Stimulated activated CD8-positive, alpha-beta memory T cell treated with anti-CD3 and anti-CD28 coated beads, Interleukin-4, amount 100 ng/mL, for 1 hour (primary cell): ENCODE measurements at places on chromosomes 2 and 18.
A peak's percentile ranks its signal among the peaks of the same experiment; 100 is the strongest.

DNA sequence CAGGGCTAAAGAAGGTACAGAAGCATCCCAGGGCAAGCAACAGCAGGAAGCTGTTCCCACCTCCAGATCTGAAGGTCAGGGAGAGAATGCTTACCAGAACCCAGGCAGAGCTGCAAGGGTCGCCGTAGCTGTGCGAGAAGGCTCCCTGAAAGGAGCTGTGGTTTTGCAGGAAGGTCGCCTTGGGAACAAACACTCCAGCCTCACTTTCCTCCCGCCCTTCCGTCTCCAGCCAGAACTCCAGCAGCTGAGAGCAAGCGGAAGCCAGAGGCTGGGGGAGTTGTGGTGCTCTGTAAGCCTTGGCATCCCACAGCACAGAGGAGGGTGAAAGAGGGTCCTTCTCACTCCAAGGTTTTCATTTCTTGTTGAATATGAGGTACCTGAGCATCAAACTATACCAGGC is 18.3 kb upstream of the ICOS start:
- DNase-seq, result no peak

DNA sequence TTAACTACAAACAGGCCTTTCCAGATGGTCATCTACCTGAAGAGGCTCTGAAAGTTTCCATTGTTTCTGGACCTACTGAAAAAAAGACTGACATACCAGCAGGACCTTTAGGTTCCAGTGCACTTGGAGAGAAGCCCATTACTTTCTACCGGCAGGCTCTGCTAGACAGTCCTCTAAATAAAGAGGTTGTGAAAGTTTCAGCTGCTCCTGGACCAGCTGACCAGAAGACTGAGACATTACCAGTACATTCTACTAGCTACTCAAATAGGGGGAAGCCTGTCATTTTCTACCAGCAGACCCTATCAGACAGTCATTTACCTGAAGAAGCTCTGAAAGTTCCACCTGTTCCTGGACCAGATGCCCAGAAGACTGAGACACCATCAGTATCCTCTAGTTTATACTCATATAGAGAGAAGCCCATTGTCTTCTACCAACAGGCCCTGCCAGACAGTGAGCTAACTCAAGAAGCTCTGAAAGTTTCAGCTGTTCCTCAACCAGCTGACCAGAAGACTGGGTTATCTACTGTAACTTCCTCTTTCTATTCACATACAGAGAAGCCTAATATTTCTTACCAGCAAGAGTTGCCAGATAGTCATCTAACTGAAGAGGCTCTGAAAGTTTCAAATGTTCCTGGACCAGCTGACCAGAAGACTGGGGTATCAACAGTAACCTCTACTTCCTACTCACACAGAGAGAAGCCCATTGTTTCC is 65.8 kb downstream of the ALMS1 start:
- DNase-seq, result no peak

DNA sequence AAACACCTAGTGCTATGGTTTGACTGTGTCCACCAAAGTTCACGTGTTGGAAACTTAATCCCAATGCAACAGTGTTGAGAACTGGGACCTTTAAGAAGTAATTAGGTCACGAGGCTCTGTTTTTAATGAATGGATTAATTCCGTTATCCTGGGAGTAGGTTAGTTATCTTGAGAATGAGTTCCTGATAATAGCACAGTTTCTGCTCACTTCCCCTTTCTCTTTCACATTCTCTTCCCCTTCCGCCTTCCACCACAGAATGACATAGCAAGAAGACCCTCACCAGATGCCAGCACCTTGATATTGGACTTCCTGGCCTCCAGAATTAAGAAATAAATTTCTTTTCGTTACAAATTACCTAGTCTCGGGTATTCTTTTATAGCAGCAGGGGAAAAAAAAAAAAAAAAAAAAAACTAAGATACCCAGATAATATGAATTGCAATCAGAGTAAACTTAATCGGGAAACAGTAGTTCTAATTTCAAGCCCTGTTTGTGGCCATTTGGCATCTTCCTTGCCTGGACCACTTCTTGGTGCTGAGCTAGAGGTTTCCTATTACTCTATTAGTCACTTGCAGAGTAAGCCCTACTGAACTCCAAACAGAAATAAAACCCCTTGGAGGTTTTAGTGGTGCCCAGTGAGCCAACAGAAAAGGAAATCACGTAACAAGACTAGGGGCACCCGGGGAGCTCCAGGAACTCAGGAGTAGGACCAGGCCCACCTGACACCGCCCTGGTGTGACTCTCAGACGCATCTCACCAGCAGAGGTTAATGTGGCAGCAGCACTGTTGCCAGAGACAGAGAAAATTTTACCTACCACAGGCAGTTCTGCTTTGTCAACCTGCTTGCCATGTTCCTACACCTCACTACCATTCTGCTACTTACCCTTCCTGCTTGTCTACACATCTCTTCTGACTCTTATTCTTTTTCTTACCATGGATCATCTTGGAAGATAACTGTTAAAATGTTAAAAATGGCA is 147.6 kb upstream of the CAB39 start:
- no peak for DNase-seq

- DNase-seq, result no peak
Observed at GRCh38 chr2:154408786-154409185, 289.7 kb upstream of the KCNJ3 start.

- DNase-seq, result no peak
Observed at GRCh38 chr2:60316381-60317033, 236.9 kb downstream of the BCL11A start.

DNA sequence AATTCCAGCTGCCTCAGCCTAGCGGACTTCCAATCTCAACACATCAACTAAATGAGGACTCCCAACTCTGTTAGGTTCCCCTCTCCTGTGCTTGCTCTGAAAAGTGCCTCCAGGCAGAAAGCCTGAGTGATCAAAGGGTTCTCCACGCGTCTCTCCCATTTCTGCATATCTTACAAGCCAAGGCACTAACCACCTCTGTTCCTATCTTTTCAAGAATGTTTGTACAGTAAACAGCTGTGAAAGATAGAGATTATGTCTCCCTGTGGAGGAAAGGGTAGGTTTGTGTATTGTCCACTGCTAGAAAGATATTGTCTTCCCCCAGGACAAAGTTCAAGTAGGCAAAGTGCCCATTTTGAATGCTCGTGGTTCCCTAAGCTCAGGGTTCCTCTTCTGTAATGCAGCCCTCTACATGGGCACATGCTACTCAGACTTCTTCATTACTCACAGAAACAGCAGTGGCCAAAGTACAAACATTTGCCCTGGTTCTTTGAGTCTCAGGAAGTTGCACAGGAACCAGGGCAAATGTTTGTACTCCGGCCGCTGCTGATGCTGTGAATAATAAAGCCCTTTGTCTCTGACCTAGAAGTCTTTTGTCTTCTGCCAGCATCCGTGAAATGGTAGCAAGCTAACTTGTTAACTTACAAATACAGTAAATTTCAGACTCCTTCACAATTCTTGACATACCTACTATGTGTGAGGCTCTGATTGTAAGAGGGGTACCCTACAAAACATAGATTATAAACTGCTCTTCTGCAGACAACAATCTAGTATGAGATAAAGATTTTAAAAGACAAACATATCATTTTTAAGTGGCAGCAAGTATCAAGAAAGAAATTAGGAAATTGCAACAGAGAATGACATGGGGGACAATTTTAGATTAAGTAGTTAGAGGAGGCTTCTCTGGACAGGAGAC is 44.5 kb downstream of the PKDCC start:
- no peak for DNase-seq

DNA sequence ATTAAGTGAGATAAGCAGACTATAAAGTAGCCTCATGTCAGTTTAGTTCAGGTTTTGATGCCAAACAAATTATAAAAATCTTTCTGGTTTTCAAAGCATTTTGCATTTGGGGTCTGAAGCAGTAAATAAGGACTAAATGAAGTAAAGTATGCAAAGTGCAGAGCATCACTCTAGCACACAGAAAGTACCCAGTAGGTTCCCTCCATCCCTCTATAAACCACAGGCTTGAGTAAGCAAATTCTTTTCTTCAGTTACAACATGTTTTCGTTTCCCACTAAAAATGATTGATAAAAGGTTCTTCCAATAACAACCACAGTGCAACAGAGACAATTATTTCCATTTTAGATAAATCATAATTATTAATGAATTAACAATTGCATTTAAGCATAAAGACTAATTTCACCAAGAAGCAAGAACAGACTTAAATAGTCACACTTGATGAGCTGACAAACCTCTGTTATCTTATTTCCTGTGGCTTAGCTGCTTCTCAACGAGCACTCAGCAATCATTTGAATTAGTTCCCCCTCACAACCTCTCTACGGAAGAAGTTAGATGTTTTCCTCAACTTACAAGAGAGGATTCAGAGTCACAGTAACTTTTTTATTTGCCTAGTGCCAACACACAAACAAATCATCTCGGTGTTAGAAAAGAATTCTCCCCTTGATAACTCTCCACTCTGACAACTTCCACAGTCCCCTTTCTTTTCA is 249.8 kb downstream of the NBAS start:
- DNase-seq, result no peak

GRCh38 chr2:201366146-201366545 is 9.0 kb upstream of the FLACC1 start:
- DNase-seq, result no peak

- no peak for DNase-seq
Observed at GRCh38 chr2:212005085-212005671, 533.4 kb downstream of the ERBB4 start.

GRCh38 chr2:216081487-216082116 is at the start of the genes PECR and TMEM169:
Gene PECR (minus strand): TSS chr2:216081809. CDS start chr2:216081741, 68 bp downstream.
Gene TMEM169 (plus strand): TSS chr2:216081919. CDS start chr2:216095964, 14,045 bp downstream.
- peak; percentile 32 for DNase-seq

DNA sequence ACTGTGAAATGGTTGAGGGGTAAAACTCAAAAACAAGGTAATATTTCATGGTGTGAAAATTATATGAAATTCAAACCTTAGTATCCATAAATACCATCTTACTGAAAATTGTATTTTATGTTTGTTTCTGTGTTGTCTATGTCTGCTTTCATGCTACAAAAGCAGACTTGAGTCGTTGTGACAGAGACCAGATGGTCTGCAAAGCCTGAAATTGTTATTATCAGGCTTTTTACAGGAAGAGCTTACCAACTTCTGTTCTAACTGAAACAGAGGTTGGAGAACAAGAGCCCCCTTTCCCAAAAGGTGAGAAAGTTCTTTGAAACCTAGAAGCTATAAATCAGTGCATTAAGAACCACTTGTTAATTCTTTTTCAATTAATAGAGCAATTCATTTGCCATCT is 110.0 kb downstream of the COL4A4 start:
- no peak for DNase-seq

- DNase-seq, result no peak
Observed at GRCh38 chr2:240584486-240585031, 2.0 kb upstream of the CAPN10 start.

DNA sequence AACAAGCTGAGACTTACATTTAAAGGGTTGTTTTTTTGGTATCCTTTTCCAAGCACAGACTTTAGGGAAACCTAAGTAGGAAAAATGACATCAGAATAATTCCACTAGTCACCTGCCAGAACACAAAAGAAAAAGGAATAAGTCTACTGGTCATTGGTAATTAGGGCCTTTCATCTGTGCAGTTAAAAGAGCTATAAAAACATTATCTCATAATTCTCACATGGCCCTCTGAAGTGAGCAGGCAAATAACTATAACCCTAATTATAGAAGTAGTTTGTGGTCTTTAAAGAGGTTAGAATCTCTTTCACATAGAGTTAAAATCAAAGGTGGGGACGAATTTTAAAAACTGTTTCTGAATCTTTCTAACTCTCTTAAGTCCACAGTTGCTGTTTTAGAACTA is 111.1 kb upstream of the B3GNT2 start:
- no peak for DNase-seq

- DNase-seq, result no peak
Observed at GRCh38 chr2:48459466-48459865, 70.5 kb upstream of the STON1 start.

DNA sequence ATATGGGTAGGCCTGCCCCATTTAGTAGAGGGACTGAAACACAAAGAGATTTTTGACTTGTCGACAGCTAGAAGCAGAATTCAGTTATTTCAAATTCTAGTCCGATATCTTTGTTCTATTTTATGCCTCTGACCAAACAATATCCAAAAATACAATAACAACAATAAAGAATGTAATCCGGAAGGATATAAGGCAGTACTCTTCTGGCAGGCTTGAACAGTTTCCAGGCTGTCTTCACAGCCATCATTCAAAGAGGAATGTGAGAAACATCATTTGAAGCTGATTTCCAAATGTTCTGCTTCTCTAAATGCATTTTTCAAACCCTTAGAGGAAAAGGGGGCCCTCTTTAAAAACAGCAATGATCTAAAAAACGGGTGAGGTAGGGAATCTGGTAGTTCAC is 36.7 kb upstream of the SPTBN1 start:
- DNase-seq, result no peak

DNA sequence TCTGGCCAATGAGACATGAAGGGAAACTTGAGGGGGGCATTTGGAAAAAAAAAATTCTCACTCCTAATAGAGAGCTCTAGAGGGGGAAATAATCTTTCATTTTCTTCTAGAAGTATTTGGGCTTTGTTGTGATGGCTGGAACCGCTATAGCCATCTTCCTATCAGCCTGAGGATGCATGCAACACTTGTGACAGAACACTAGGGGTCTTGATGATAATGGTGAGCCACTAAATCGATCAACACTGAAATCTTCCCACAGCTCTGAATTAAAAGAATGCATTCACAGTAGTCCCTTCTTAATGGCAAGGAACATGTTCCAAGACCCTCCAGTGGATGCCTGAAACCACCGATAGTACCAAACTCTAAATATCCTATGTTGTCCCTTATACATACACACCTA is 325.3 kb downstream of the LNPK start:
- DNase-seq, result no peak

DNA sequence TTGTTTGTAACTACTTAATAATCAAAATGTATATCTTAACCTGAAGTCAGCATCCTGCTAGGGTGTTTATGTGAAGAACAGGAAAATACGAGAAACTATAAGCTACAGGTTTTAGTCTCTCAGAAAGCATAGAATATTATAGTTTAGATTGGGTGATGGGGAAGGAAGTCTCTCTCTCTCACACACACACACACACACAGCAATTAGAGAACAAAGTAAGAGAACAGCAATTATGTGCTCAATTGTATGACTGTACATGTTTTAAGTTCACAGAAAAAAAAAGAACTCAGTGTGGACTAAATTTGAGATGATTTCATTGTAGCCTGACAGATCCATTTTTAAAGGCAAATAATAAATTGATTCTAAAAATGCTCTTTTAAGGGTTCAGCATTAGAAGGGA is 94.3 kb upstream of the ZNF516 start:
- DNase-seq, result no peak

DNA sequence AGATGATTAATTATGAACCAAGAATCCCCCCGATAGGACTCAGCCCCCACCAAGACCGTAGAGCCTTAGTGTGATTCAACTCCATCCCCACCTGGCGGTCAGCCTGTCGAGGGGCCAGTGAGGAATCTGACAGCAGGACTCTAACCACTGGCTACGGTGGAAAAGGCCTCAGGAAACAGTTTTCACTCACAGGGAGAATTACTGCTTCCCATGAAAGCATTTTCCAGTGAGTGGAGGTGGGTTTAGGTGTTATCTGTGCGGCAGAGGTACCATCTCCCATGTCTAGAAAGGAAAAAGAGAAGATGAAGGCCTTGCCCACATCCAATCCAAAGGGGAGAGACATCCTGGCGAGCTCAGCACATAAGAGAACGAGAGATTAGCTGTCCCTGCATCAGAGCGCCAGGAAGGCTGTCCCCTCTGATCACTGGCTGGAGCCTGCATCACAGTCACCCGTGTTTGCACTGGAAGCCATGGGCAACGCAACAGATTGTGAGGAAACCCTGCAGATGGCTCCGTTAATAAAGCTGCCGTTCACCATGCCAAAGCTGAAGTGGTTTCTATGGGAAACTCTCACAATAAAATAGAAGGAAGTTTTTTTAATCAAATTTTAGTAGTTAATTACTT is 22.3 kb downstream of the COX7A2L start:
- no peak for DNase-seq

- no peak for DNase-seq
Observed at GRCh38 chr2:18276583-18277075, 283.8 kb downstream of the RDH14 start.

GRCh38 chr2:220528180-220528675 is 900.8 kb downstream of the SLC4A3 start:
- no peak for DNase-seq
